IMR-90 (cell line): ENCODE measurements at places on chromosomes 2 and 18. TPM values are rescaled to one million over a fixed set of nuclear protein-coding genes. Genes with fewer than 3 reads are reported as not detected.

The PNKD gene
- total RNA-seq = 19.2 and 22.2 TPM in 2 replicates

The REG3A gene
- total RNA-seq = not detected in 2 replicates

The ADNP2 gene
- 13.9 and 18.3 TPM in 2 replicates for total RNA-seq

The ERBB4 gene
- total RNA-seq = not detected in 2 replicates

The SLC35F6 gene
- 25.6 and 30.6 TPM in 2 replicates for total RNA-seq

The KIAA1328 gene
- 7.0 and 7.2 TPM in 2 replicates for total RNA-seq

The DOK6 gene
- 2.7 and 3.9 TPM in 2 replicates for total RNA-seq

The PLCD4 gene
- 1.4 and 2.0 TPM in 2 replicates for total RNA-seq

The PAIP2B gene
- total RNA-seq = 0.18 and 0.28 TPM in 2 replicates

The UGT1A10 gene
- not detected in 2 replicates for total RNA-seq

The SGPP2 gene
- not detected in 2 replicates for total RNA-seq

The ASXL3 gene
- under 0.01 and 0.54 TPM in 2 replicates for total RNA-seq

The SOWAHC gene
- 4.8 and 8.9 TPM in 2 replicates for total RNA-seq

The MATN3 gene
- total RNA-seq = 0.90 and 1.1 TPM in 2 replicates

The ILKAP gene
- total RNA-seq = 13.3 and 15.3 TPM in 2 replicates

The CNGA3 gene
- under 0.01 TPM in 1 of 2 replicates, not detected in the other for total RNA-seq

The APLF gene
- total RNA-seq = 2.3 and 3.3 TPM in 2 replicates

The TRIM54 gene
- under 0.01 TPM in 1 of 2 replicates, not detected in the other for total RNA-seq

The FOXD4L1 gene
- not detected in 2 replicates for total RNA-seq

The MAPRE3 gene
- total RNA-seq = 1.8 and 2.5 TPM in 2 replicates

The PCARE gene
- not detected in 2 replicates for total RNA-seq

The TDRD15 gene
- total RNA-seq = not detected in 2 replicates

The AQP12B gene
- not detected in 2 replicates for total RNA-seq

The EMILIN2 gene
- under 0.01 TPM in 2 replicates for total RNA-seq

The REEP1 gene
- total RNA-seq = under 0.01 TPM in 2 replicates

The RNF152 gene
- 18.5 and 18.9 TPM in 2 replicates for total RNA-seq

The SERPINB13 gene
- total RNA-seq = not detected in 2 replicates

The VIT gene
- total RNA-seq = under 0.01 TPM in 1 of 2 replicates, not detected in the other

The TCF7L1 gene
- 0.72 and 1.1 TPM in 2 replicates for total RNA-seq

The ABHD1 gene
- total RNA-seq = not detected in 2 replicates

The TNFRSF11A gene
- total RNA-seq = under 0.01 TPM in 1 of 2 replicates, not detected in the other
